ENCODE measurements at places on chromosomes 7 and 10.

DNA sequence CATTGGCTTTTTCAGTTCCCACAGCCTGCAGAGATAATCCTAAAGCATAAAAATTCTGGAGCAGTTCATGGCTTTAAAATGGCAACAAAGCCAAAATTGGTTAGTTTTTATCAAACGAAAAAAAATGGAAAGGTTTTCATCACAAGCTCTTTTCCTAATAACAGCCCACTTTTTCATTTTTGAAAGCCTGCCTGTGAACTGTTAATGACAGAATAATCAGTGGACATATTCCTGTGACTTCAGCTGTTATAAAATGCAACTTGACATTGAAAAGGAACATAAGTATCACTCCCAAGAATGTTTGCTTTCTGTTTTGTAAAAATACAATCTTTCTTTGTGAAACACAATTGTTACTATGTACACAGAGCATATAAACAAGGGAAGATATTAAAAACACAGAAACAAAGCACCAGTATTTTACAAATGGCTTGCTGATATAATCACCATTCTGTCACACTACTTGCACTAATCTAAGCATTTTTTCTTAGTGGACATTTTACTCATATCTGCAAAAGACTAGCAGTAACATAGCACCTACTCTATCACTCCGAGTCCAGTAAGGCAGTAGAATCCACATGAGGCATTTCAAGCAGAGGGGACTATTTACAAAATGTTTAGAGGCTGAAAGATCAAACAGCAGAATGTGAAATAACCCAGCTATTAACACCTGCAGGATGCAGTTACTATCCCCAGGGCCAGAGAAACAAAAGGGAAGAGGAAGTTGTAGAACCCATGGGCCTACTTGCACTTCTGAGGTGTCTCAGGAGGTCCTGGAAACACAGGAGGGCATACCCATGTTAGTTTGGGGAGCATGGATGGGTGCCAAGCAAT is 26.4 kb downstream of the MACC1 start:
- H3K27me3 ChIP-seq: no peaks in the 10 kb centered on the region
- no peaks in the 10 kb centered on the region for H3K4me1 ChIP-seq
- H3K36me3 ChIP-seq: no peaks in the 10 kb centered on the region
- H3K27ac ChIP-seq: no peak overlapping the region
- H3K4me3 ChIP-seq: no peak overlapping the region

DNA sequence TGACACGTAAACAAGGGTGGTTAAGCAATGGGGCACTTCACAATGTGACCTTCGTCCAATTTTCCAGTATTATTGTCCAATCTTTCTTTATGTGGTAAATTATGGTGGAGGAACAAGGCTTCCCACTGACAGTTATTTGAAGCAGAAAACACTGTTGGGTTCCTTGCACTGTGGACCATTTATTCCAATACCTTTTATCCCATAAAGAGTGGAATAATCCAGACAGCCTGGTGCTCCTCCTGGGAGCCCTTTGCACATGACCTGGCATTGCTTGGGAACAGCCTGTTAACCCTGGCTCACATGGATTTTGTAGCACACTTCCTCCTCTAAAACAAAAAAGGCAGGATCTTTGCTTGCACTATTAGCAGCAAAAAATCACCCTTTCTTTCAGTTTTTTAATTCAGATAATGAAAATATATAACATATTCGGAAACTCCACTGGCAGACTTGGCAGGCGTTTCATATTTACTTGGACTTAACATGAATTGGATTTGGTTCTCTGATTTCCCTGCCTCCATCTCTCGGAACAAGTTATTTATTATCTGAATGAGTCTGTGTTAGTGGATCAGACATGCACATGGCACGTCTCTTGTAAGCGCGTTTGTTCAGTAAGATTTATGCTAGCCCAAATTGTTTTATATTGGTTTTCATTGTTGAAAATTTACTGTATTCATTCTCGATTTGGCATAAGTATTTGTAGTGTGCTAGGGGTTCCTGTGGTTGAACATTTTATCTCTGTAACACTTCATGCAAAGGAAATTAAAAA is 59.3 kb downstream of the BMPER start:
- H3K4me3 ChIP-seq: no peak overlapping the region
- no peaks in the 10 kb centered on the region for H3K27me3 ChIP-seq
- H3K27ac ChIP-seq: no peak overlapping the region
- H3K4me1 ChIP-seq: no peaks in the 10 kb centered on the region

GRCh38 chr10:119693262-119693957 is 32.4 kb upstream of the INPP5F start:
- peaks cover 4% of the 10 kb centered on the region for H3K27me3 ChIP-seq
- no peak for DNase-seq
- H3K4me3 ChIP-seq: no peak overlapping the region
- no peaks in the 10 kb centered on the region for H3K36me3 ChIP-seq
- H3K27ac ChIP-seq: no peak overlapping the region

DNA sequence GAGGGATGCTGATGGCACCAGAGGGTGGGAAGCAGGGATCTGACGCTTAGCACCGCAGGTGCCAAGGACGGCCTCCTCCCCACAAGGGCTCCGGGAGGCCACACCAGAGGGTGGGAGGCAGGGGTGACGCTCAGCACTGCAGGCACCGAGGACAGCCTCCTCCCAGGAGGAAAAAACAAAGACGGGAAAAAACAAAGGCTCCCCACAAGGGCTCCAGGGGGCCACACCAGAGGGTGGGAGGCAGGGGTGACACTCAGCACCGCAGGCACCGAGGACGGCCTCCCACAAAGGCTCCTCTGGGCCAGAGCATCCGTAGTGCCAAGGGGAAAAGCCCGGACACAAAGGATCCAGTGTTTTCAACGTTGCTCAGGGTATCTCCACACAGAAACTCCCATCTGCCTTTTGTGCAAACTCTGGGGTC is 25.6 kb downstream of the DIP2C start:
- no peaks in the 10 kb centered on the region for H3K36me3 ChIP-seq
- no peak for DNase-seq
- H3K4me1 ChIP-seq: no peaks in the 10 kb centered on the region
- no peaks in the 10 kb centered on the region for H3K27me3 ChIP-seq
- no peak overlapping the region for H3K4me3 ChIP-seq

DNA sequence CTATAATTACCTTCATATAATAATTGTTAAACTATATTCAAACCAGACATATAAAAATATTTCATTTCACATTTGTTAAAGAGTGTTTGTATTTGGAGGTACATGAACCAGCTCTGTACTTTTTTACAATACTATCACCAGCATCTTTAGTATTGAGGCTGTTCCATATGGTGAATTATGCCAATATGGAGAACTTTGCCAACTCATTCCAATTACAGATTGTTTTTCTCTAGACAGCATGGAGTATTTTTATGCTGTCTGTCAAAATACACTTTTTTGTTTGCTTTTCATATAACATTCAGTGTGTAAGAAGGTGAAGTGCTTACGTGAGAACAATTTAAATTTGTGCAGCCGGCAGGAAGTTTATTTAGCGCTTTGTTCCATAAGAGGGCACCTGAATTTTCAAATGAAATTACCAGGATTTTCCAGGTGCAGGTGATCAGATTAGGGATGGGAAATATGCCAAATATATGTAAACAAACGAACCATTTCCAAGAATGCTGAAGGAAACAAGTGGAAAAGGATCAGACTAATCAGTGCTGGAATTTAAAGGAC is 54.9 kb downstream of the SEMA3E start:
- H3K4me3 ChIP-seq: no peak overlapping the region
- no peak for DNase-seq
- no peak overlapping the region for H3K27ac ChIP-seq
- H3K4me1 ChIP-seq: no peaks in the 10 kb centered on the region
- H3K36me3 ChIP-seq: no peaks in the 10 kb centered on the region
- no peaks in the 10 kb centered on the region for H3K27me3 ChIP-seq

DNA sequence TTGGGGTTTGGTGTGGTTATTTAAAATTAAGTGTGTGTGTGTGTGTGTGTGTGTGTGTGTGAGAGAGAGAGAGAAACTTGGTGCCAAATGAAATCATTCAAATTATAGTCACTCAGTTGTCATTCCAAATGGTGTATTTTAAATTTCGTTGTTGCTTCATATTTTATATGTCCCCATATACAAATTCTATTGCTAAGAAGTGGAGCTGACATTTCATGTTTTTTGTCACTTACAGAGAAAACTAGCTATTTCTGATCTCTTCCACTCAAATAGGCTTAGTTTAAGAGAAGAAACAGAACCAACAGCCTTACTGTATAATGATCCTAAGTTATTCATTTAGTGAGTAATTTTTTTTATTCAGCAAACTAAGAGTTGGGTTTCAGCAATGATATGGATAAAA is 42.3 kb downstream of the CHRM2 start:
- no peaks in the 10 kb centered on the region for H3K27me3 ChIP-seq
- H3K4me1 ChIP-seq: no peaks in the 10 kb centered on the region
- no peaks in the 10 kb centered on the region for H3K36me3 ChIP-seq
- DNase-seq: no peak
